ENCODE measurements at places on chromosomes 1 and 21.

GRCh38 chr21:42574234-42575027, 60.8 kb downstream of the SLC37A1 start:
- no peak overlapping the region for H3K4me3 ChIP-seq
- no peak overlapping the region for H3K27ac ChIP-seq
- no peaks in the 10 kb centered on the region for H3K27me3 ChIP-seq
- H3K36me3 ChIP-seq: peaks cover 34% of the 10 kb centered on the region
- no peaks in the 10 kb centered on the region for H3K4me1 ChIP-seq

DNA sequence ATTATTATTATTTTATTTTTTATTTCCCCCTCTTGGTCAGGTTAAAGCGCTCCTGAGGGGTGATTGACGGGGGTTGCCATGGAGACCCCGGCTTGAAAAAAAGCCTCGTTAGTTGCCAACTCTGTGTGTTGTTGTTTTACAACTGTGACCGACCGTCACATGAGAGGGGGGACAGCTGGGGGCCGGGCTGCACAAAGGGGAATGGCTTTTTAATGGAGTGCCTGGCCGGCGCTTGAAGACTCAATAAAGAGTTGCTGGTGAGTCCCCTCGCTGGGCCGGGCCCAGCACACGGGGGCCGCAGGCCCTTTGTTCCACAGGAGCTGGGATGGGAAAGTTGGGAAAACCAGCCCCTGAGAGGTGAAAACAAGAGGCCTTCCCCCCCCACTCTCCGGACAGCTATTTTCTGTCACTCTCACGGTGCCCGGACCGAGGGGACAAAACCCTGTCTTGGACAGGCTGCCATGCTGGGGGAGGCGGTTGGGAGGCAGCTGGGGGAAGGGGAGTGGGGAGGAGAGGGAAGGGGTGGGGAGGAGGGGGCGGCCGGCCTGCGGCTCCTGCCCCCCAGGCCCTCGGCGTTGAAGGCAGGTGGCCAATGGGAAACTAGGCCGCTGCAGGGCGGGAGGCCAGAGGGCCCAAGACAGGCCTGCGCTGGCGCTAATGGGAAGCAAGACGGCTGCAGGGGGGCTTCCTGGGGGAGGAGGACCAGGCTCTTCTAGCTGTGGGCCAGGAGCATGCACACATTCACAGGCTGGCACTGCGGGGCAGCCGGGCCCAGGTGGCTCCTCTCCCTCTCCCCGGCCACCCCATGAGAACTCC, 67.6 kb downstream of the CASZ1 start:
- no peaks in the 10 kb centered on the region for H3K27me3 ChIP-seq
- no peaks in the 10 kb centered on the region for H3K36me3 ChIP-seq
- DNase-seq: no peak
- H3K4me3 ChIP-seq: no peak overlapping the region
- no peak overlapping the region for H3K27ac ChIP-seq

DNA sequence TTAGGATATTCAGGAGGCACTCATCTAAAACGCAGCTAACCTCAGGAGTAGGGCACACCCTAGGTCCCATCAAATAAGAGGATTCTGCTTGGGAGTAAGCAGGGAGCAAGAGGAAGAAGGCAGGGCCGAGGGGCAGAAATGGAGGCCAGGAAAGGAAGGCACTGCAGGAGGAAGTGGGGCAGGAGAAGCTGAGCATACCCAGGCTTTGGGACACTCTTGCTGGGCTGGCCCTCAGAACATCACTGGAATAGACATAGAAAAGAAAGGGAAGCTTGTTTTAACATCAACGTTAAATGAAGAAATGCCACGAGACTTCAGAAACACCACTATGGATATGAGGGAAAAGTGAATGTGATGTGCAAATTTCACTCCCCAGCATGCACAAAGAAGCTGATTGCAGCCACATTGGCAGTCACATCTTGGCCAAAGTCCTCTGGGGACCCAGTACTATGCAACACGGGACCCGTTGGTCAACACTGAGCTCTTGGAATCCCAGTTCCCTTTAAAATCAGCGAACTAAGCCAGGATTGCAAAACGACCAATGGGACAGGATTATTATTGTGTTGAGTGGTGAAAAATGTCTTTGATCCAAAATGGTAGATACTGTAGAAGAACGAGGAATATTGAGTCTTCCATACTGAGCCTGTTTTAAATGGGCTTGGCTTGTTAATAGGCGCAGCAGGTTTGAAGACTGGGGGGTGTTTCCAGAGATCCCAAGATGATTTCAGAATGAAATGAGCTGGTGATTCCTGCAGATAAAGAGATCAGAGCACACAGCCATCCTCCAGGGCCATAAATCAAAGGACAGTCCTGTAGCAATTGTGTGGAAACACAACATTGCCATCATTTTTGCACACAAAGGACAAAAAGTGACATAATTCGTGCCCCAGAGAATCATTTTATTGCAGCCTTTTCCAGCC, 152.4 kb downstream of the TOMM20 start:
- no peaks in the 10 kb centered on the region for H3K36me3 ChIP-seq
- no peak for DNase-seq
- peaks cover 49% of the 10 kb centered on the region for H3K4me1 ChIP-seq
- H3K27me3 ChIP-seq: no peaks in the 10 kb centered on the region
- H3K27ac ChIP-seq: peak overlapping the region; percentile 48

- no peak for DNase-seq
- H3K27ac ChIP-seq: no peak overlapping the region
- H3K4me3 ChIP-seq: no peak overlapping the region
- peaks cover 9% of the 10 kb centered on the region for H3K4me1 ChIP-seq
- H3K36me3 ChIP-seq: peaks cover 10% of the 10 kb centered on the region
- no peaks in the 10 kb centered on the region for H3K27me3 ChIP-seq
Observed at GRCh38 chr1:169326261-169326955, 41.2 kb downstream of the NME7 start.

GRCh38 chr1:116008656-116009390, 32.5 kb downstream of the SLC22A15 start:
- peaks cover 3% of the 10 kb centered on the region for H3K36me3 ChIP-seq
- no peak overlapping the region for H3K4me3 ChIP-seq
- H3K27me3 ChIP-seq: no peaks in the 10 kb centered on the region
- H3K4me1 ChIP-seq: peaks cover 22% of the 10 kb centered on the region
- DNase-seq: no peak

DNA sequence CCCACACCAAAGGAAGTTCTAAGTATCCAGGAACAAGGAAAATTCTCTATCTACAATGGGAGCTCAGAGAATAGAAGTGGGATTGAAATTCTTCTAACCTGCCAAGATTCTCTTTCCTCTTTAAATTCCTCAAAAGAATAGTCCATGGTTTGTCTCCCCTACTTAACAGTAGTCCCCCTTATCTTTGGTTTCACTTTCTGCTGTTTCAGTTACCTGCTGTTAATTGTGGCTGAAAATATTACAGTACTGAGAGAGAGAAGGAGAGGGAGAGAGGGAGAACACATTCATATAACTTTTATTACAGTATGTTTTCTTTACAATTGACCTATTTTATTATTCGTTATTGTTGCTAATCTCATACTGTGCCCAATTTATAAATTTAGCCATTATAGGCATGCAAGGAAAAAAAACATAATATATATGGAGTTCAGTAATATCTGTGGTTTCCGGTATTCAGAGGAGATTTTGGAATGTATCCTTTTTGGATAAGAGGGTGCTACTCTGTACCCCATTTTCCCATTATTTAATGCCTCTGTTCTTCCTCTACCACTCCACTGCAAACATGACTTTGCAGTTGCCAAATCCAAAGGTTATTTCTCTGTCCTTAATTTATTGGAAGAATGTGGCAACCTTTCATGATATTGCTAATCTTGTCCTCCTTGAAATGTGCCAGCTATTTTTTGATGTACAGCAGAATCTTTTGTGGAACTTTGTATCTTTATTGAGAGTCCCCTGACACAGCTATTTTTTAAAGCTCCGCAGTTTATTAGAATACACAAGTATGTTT, 68.0 kb downstream of the USP25 start:
- no peak overlapping the region for H3K4me3 ChIP-seq
- H3K36me3 ChIP-seq: peaks cover 3% of the 10 kb centered on the region
- H3K27ac ChIP-seq: peak overlapping the region; percentile 51
- peaks cover 80% of the 10 kb centered on the region for H3K4me1 ChIP-seq
- no peaks in the 10 kb centered on the region for H3K27me3 ChIP-seq

- H3K27ac ChIP-seq: peak overlapping the region; percentile 93
- H3K4me1 ChIP-seq: peaks cover 73% of the 10 kb centered on the region
- peak overlapping the region; percentile 97 for H3K4me3 ChIP-seq
- DNase-seq: no peak
- no peaks in the 10 kb centered on the region for H3K36me3 ChIP-seq
- peaks cover 2% of the 10 kb centered on the region for H3K27me3 ChIP-seq
Observed at GRCh38 chr1:230643908-230644307, 1.6 kb downstream of the COG2 start.

DNA sequence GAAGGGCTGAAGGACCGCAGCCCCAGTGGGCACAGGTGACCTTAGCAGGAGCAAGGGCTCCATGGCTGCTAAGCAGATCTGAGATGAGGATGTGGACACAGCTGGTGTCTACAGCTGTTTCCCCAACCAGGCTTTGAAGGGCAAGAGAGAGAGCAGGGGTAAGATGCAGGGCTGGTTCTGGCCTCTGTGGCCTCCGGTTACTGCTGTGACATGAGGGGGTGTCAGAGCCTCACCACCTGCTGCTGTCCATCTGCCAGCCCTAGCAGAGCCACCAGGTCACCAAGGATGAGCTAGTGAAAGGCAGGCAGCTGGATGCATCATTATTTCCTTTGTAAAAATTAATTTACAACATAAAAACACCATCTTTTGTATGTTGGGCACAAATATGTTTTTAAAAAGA, 33.4 kb downstream of the OBSCN start:
- H3K4me3 ChIP-seq: no peak overlapping the region
- no peak overlapping the region for H3K27ac ChIP-seq
- H3K27me3 ChIP-seq: peaks cover 1% of the 10 kb centered on the region
- no peak for DNase-seq

- no peak overlapping the region for H3K4me3 ChIP-seq
- DNase-seq: no peak
- no peaks in the 10 kb centered on the region for H3K36me3 ChIP-seq
- no peaks in the 10 kb centered on the region for H3K4me1 ChIP-seq
- peaks cover 24% of the 10 kb centered on the region for H3K27me3 ChIP-seq
Observed at GRCh38 chr1:204275695-204276370, 62.0 kb upstream of the GOLT1A start.

GRCh38 chr1:222042120-222042519, 300.2 kb upstream of the DUSP10 start:
- no peak for DNase-seq
- no peaks in the 10 kb centered on the region for H3K27me3 ChIP-seq
- H3K4me1 ChIP-seq: peaks cover 19% of the 10 kb centered on the region
- no peak overlapping the region for H3K4me3 ChIP-seq

- no peak overlapping the region for H3K4me3 ChIP-seq
- H3K27me3 ChIP-seq: no peaks in the 10 kb centered on the region
- H3K36me3 ChIP-seq: no peaks in the 10 kb centered on the region
- H3K4me1 ChIP-seq: no peaks in the 10 kb centered on the region
- DNase-seq: no peak
- no peak overlapping the region for H3K27ac ChIP-seq
Observed at GRCh38 chr1:44828003-44828651, 14.9 kb downstream of the PTCH2 start.

DNA sequence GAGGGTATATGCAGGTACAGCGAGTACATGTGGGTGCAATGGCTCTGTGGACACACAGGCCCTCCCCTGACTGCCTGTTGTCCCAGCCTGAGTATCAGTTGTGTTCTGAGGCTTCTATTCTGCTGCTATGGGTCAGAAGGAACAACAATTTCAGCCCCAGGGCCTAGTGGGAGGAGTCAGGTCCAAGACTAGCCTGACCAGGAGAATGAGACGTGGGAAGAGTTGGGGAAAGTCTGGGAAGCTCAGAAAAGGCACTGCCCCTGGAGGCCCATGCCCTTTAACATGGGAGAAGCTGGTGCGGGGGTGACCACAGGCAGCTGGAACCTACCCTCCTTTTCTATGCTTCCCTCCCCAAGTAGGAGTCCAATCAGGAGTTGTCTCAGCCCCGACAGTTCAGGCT, 7.7 kb downstream of the IGSF8 start:
- H3K27me3 ChIP-seq: no peaks in the 10 kb centered on the region
- DNase-seq: no peak
- H3K27ac ChIP-seq: no peak overlapping the region
- H3K4me3 ChIP-seq: no peak overlapping the region

GRCh38 chr1:32454726-32455125, 10.1 kb upstream of the ZBTB8B start:
- DNase-seq: no peak
- H3K27me3 ChIP-seq: peaks cover 3% of the 10 kb centered on the region
- no peak overlapping the region for H3K27ac ChIP-seq
- peaks cover 4% of the 10 kb centered on the region for H3K36me3 ChIP-seq

DNA sequence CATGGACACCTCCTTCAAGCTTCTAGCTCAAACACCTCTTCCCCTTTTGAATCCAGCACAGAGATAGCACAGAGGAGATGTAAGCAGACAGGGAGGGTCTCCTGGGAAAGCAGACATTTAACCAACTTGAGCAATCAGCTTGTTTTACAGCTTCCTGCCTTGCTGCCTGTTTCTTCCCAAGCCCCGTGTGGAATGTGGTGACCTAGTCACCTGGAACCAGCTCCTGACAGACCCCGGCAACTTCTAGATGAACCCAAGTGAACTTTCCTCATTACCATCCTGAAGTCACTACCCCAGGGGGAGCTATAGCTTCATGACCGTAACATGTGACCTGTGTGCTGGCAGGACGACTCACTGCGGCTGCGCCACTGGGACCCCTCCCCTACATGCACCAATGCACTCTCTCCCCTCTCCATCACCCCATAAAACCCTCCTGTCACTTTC, 24.1 kb upstream of the TTF2 start:
- peaks cover 1% of the 10 kb centered on the region for H3K27me3 ChIP-seq
- no peaks in the 10 kb centered on the region for H3K36me3 ChIP-seq
- no peak overlapping the region for H3K4me3 ChIP-seq
- no peak overlapping the region for H3K27ac ChIP-seq
- DNase-seq: no peak
- H3K4me1 ChIP-seq: no peaks in the 10 kb centered on the region

DNA sequence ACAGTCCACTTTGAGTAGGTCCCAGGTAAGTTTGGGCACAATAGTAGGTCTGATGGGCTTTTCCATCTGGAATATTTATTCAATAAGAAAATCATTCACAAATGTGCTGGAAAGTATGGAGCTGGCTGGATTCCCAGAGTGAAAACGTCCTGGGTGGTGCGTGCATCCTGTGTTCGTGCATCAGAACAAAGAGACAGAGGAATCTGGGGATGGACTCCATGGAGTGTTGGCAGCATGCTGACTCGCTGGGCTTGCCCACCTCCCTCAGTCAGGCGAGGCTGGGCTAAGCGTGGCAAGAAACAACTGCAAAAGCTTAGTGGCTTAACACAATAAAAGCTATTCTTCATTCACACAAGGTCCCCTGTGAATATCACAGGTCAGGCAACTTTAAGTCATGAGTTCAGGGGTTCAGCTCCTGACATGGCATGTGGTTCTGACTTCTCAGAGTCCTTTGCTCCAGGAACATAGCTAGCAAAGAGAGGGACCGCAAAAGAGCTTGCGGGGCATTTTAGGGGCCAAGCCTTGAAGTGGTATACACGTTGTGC, 151.6 kb upstream of the ZNF644 start:
- H3K4me3 ChIP-seq: no peak overlapping the region
- H3K36me3 ChIP-seq: no peaks in the 10 kb centered on the region
- no peak overlapping the region for H3K27ac ChIP-seq
- H3K4me1 ChIP-seq: peaks cover 2% of the 10 kb centered on the region
- no peak for DNase-seq

- H3K4me1 ChIP-seq: peaks cover 7% of the 10 kb centered on the region
- H3K27ac ChIP-seq: no peak overlapping the region
- no peaks in the 10 kb centered on the region for H3K36me3 ChIP-seq
- no peak for DNase-seq
- peak overlapping the region; percentile 21 for H3K4me3 ChIP-seq
Observed at GRCh38 chr1:211132721-211133392, 1.1 kb downstream of the KCNH1 start.
